ENCODE measurements at places on chromosomes 11 and 22.

DNA sequence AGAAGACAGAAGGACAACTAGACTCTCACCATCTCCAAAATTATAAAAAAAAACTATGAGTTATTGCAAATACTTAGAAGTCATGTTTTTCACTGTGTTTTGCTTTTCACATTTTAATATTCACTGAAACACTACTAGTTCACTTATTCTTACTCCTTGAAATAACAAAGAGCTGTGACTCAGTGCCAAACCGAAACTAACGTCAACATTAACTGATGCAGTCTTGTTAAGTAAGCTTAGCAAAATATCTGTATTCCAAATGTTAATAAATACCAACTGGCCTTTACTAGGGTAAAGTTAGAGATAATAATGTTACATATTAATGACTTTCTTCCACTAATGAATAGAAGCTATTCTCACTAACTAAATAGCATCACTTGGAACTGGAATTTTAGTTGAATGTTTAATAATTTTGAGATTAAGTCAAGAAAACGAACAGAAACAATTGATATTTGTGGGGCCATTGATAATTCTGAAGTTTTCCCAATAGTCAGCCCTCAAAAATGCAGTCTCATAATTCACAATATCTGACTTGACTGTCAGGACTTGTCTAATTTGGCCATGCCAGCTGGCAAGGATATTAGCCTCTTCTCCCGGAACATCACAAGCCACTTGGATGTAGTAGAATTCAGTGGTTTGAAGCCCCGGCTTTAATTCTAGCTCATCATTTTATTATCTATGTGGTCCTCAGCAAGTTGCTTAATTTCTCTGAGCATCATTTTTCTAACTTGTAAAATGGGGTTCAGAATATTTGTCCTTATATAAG is 230.1 kb upstream of the DDI1 start:
- DNase-seq, result peak; percentile 64

DNA sequence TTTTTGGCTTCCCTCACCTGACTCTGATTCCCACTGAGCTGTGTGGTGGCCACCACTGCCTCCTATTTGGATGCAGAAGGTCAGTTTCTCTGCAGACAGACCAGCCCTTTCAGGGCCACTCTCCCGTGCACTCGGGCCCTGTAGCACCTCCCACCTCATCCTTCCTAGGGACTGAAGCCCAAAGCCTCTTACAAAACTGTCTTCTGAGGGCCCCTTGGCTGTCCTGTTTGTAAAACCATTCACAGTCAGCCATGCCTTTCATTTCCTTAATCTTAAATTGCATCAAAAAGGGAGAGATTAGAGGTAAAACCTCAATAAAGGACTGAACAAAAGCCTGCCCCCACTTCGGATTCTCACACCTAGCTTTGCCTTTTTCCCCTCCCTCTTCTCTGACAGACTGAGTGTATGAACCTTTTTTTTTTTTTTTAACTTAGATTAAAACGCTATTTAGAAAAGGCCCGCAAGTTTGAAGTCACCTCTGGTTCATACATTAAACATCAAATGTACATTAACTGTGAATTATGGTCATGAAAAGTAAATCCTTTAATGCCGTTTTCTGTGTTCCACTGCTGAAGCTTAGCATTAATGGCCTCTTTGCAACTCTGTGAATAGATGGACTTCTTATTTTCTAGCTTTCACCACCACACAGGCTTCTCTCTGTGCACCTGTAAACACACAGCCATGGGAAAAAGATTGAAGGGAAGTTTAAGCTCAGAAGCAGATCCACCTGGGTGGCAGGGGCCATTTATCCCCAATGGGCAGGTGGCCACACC is 247.2 kb upstream of the CADM1 start:
- no peak for DNase-seq

- DNase-seq, result no peak
These were observed 17.6 kb upstream of the MGAT3 start for GRCh38 chr22:39439170-39439569.

GRCh38 chr11:57340039-57340615 is 2.0 kb downstream of the P2RX3 start:
- no peak for DNase-seq

- DNase-seq, result no peak
These were observed 562 bp downstream of the SHANK2 start for GRCh38 chr11:71251761-71252268.

DNA sequence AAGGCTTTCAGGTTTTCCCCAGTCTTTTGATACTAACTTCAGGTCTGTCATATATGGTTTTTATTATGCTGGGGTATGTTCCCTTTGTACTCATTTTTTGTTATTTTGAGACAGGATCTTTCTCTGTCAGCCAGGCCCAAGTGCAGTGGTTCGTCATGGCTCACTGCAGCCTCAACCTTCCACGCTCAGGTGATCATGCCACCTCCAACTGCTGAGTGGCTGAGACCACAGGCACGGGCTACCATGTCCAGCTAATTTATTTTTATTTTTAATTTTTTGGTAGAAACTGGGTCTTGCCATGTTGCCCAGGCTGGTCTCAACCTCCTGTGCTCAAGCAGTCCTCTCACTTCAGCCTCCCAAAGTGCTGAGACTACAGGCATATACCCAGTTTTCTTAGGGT is 50.6 kb upstream of the PDGFD start:
- DNase-seq, result no peak

- DNase-seq, result no peak
These were observed 8.1 kb downstream of the GRAMD1B start for GRCh38 chr11:123438131-123438627.

- DNase-seq, result no peak
These were observed 821 bp downstream of the CELF1 start for GRCh38 chr11:47552056-47552565.

GRCh38 chr22:32723643-32724042 is 77.9 kb upstream of the TIMP3 start:
- DNase-seq, result peak; percentile 84

DNA sequence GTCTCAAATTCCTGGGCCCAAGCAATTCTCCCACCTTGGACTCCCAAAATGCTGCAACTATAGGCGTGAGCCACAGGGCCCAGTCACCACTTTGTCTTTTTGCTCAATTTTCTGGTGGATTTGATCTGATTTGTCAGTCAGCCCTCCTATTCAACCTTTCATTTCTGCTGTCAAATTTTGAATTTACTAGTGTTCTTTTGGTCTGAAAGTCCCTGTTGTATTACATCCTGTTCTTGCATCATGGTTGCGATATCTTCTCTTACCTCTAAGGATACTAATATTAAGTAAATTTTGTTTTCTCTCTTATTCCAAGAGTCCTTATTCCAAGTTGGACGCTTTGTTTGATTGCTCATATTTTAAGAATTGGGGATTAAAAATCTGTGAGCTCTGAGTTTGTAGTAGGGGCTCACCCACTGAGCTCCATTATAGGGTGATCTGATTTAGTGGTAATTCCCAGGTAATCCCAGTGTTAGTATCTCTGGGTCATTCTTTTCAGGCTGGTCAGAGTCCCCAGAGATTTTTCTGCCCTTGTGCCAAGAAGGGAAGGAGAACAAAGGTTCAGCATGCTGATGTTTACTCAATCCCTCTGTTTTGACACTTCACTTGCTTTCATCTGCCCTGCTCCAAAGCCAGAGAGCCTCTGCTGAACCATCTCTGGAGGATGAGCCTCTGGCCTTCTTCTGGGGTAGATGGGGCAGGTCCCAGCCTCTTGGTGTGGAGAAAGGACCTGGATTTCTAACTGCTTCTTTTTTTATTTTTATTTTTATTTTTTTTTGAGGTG is 10.0 kb downstream of the UPB1 start:
- no peak for DNase-seq

DNA sequence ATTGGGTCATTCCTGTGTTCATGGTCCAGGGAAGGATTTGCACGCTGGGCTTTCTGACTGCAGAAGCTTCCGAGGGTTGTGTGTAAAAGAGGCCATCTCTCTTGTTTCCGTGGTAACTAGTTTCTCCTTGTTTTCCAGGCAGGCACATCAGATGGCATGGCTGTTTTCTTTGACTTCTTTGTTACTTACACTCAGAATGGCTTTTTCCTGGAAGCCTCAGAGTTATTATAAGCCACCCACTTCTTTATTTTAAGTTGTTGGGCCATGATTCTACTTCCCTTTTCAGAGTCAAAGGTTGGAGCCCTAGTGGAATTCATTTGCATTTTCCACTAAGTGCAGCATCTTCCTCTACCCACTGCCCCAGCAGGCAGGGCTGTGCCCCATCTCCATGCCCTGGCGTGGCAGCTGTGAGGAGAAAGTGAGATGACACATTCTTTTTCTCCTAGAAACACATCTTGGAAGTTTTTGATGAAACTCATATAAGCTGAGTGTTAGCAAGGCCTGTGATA is 94.9 kb downstream of the PRR5L start:
- no peak for DNase-seq

DNA sequence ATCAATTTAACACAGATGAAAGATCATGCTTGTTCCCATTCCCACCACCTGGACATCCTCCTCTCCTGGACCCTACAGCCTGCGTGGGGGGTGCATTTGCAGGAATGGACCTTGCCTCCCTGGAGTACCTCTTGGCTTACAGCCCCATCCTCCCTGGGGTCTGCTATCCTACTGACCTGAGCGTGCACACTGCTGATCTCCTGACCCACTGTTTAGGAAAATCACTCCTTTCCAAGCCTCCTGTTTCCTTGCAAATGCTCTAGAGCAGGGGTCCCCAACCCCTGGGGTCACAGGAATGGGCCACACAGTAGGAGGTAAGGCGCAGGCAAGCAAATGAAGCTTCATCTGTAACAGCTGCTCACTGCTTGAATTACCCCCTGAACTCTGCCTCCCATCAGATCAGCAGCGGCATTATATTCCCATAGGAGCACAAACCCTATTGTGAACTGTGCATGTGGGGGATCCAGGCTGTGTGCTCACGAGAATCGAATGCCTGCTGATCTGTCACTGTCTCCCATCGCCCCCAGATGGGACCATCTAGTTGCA is 88.2 kb upstream of the SEPTIN5 start:
- DNase-seq, result no peak

GRCh38 chr11:86660088-86660487 is 12.3 kb downstream of the ME3 start:
- peak; percentile 53 for DNase-seq

GRCh38 chr11:6251120-6251733 is 8.4 kb upstream of the CCKBR start:
- DNase-seq, result no peak

GRCh38 chr11:22566293-22566692 is 59.3 kb downstream of the FANCF start:
- DNase-seq, result no peak

GRCh38 chr22:26576026-26576680 is 13.8 kb downstream of the TPST2 start:
- no peak for DNase-seq

DNA sequence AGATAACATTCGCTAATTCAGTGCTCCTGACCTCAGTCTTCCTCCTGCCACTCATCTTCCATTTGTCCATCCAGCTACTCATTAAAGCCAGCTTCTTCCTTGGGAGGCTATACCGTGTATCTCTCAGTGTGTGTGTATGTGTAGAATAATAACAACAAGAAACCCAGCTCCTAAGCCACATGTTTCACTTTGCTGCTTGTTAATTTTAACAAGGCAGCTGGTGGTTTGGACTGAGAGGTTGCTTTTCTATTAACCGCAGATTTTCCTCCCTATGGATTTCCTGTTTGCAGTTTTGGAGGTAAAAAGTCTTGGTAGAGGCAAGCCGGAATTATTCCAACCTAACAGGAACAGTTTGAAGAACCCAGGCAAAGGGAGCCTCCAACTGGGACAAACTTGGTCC is 165.0 kb downstream of the ADAMTS15 start:
- no peak for DNase-seq

- no peak for DNase-seq
These were observed 1.5 kb upstream of the IL17REL start for GRCh38 chr22:50014053-50014501.

DNA sequence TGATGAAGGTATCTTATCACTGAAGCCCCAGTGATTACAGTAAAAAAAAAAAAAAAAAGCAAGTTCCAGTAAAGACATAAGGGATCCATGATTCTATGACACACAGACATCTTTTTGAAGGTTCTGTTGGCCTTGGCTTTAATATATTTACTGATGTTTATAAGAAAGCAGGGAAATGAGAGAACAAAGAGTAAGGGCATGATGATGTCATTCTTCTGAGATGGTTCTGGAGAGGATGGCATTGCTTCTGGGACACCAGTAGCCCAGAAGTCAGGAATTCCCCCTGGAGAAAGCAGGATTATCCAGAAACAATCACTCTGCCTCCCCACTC is 233.6 kb downstream of the FAM76B start:
- DNase-seq, result no peak

- DNase-seq, result no peak
These were observed 23.9 kb downstream of the LRFN4 start for GRCh38 chr11:66880496-66881450.

DNA sequence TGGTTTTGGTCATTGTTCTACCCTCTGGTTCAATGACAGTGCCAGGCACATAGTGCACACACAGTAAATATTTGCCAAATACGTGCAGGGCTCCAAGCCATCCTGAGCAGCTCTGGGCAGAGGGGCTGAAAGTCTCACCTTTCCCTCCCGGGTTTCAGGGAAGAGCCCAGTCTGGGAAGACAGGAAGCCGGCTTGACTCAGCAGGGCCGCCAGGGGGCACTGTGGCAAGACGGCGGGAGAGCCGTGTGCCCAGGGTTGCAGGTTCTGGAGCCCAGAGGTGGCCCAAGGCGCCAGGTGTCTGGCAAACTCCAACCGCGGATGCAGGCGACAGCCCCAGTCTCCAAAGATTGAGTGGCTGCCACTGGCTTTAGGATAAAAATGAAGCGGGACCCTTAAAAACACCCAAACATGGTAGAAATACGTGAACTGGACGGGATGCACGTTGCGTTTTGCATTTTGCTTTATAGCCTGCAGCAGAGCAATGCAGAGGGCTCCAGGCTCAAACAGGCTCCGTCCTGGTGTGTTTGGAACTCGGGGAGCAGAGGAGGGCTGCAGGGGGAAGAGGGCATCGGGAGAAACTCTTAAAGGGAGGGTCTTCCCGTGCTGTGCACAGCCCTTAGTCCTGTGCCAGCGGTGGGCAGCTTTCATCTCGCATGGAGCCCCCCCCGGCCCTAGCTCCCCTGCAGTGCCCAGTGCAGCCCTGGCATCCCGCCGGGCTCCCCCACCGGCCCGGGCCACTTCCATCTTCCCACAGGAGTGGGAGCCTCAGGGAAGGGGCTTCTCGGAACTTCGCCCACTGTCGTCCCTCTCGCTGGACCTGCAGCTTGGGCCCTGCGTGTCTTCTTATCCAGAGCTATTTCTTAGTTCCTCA is 10.7 kb downstream of the KRTAP5-5 start:
- DNase-seq, result no peak

All from skeletal muscle cell (primary cell).